T-cell (primary cell): ENCODE measurements at places on chromosomes 1 and 21. TPM values are rescaled to one million over a fixed set of nuclear protein-coding genes. Genes with fewer than 3 reads are reported as not detected.

CA6 gene
- 2.1 TPM for total RNA-seq

- no peaks in the 10 kb centered on the region for H3K27me3 ChIP-seq
- no peaks in the 10 kb centered on the region for H3K4me1 ChIP-seq
- no peaks in the 10 kb centered on the region for H3K36me3 ChIP-seq
- DNase-seq = no peak
- no peak overlapping the region for H3K27ac ChIP-seq
Observed at GRCh38 chr1:176694713-176695112, 231.7 kb downstream of the PAPPA2 start.

- no peaks in the 10 kb centered on the region for H3K36me3 ChIP-seq
- no peak overlapping the region for H3K27ac ChIP-seq
- no peaks in the 10 kb centered on the region for H3K4me1 ChIP-seq
Observed at GRCh38 chr1:7483634-7484383, 287.3 kb upstream of the VAMP3 start.

GRCh38 chr21:19603011-19603593 is 1199.5 kb upstream of the TMPRSS15 start:
- no peak overlapping the region for H3K4me3 ChIP-seq
- H3K4me1 ChIP-seq = no peaks in the 10 kb centered on the region
- DNase-seq = no peak
- no peaks in the 10 kb centered on the region for H3K36me3 ChIP-seq
- H3K27ac ChIP-seq = no peak overlapping the region
- H3K27me3 ChIP-seq = no peaks in the 10 kb centered on the region

GRCh38 chr1:151043163-151043562 is 4.4 kb upstream of the C1orf56 start:
- no peaks in the 10 kb centered on the region for H3K36me3 ChIP-seq
- no peak for DNase-seq
- peaks cover 20% of the 10 kb centered on the region for H3K4me1 ChIP-seq
- no peaks in the 10 kb centered on the region for H3K27me3 ChIP-seq
- H3K4me3 ChIP-seq = no peak overlapping the region
